ENCODE measurements at places on chromosomes 6 and 20. TPM values are rescaled to one million over a fixed set of nuclear protein-coding genes. Genes with fewer than 3 reads are reported as not detected.

Gene PTCRA
- not detected for total RNA-seq

Gene UNC5CL
- 0.36 TPM for total RNA-seq

Gene RAB22A
- total RNA-seq, result 21.1 TPM

Gene EYS
- not detected for total RNA-seq

Gene EPHA7
- total RNA-seq, result 8.6 TPM

Gene LY6G6F
- not detected for total RNA-seq

Gene RGS17
- total RNA-seq, result 8.7 TPM

Gene TCEA2
- total RNA-seq, result 38.5 TPM

Gene TCF15
- not detected for total RNA-seq

Gene ALDH8A1
- not detected for total RNA-seq

Gene GGT7
- total RNA-seq, result 11.5 TPM

Gene DZANK1
- 3.0 TPM for total RNA-seq

Gene UBE3D
- total RNA-seq, result 11.0 TPM

Gene LPIN3
- total RNA-seq, result 21.0 TPM

DNA sequence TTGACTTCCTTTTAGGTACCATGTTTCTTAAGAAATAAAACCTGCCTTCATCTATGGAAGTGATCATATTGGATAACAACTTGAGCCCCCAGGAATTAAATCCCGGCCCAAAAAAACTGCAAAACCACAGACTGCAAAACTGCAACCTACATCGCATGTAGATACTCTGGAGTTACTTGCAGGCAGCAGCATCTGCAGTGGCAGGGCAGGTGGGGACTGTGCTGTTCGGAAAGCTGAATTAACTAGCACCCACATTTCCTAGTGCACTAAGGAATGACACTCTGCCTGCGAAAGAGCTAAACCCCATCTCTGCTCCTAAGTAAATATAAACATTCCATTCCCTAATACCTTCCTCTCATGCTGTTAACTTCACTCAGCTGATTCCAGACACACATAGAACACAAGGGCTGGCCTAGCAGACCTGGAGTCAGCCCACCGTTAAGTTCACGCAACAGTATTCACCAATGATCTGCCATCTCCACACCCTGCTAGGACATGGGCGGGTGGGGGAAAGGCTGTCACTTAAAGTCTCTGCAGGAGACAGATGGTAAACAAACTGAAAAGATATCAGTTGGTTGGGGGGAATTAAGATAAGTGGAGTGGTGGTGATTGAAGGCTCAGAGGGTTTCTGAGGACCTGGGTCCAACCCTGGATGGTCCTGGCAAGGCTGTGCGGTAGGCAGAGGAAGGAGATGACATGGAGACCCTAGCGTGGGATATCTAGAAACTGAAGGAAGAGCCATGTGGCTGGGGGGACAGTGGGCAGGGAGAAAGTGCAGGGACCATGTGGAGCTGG is 128.4 kb downstream of the SYCP2 start:
- no peak for DNase-seq
- H3K4me3 ChIP-seq, result no peak overlapping the region
- peaks cover 2% of the 10 kb centered on the region for H3K27me3 ChIP-seq
- no peaks in the 10 kb centered on the region for H3K4me1 ChIP-seq
- no peak overlapping the region for H3K27ac ChIP-seq

DNA sequence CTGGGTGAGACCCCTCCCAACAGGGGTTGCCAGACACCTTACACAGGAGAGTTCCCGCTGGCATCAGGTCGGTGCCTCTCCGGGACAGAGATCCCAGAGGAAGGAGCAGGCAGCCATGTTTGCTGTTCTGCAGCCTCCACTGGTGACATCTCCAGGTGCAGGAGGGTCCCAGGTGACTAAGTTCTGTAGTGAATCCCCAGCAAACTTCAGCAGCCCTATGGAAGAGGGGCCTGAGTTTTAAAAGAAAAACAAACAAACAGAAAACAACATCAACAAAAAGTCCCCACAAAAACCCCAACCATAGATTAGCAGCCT is 515.1 kb downstream of the FRK start:
- H3K27ac ChIP-seq, result no peak overlapping the region
- H3K4me1 ChIP-seq, result no peaks in the 10 kb centered on the region
- no peaks in the 10 kb centered on the region for H3K36me3 ChIP-seq
- no peak overlapping the region for H3K4me3 ChIP-seq

- peaks cover 35% of the 10 kb centered on the region for H3K27me3 ChIP-seq
- peak overlapping the region; percentile 30 for H3K4me3 ChIP-seq
- no peak for DNase-seq
These were observed 802 bp upstream of the NRN1 start for GRCh38 chr6:6007366-6008088.

- H3K4me3 ChIP-seq, result no peak overlapping the region
- H3K36me3 ChIP-seq, result no peaks in the 10 kb centered on the region
- H3K27me3 ChIP-seq, result no peaks in the 10 kb centered on the region
- no peak overlapping the region for H3K27ac ChIP-seq
- DNase-seq, result no peak
- no peaks in the 10 kb centered on the region for H3K4me1 ChIP-seq
These were observed 101.0 kb upstream of the MAP3K7 start for GRCh38 chr6:90687775-90688380.

DNA sequence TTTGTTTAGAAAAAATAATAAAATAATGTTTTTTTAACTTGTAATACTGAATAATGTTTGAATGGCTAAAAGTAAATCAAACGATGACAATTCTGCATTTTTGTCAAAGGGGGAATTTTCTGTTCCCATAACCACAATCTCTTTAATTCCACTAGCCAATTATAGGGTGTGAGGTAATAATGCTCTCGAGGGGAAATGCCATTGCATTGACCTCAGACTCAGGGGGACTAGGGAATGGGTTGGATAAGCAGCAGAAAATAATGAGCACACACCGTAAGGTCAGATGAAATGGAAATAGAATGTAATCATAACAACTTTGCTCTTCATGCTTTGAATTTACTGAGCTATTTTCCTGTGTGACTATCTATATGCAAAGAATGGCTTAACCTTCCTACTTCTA is 584.7 kb downstream of the RFPL4B start:
- no peaks in the 10 kb centered on the region for H3K27me3 ChIP-seq
- H3K4me1 ChIP-seq, result no peaks in the 10 kb centered on the region
- DNase-seq, result no peak
- no peak overlapping the region for H3K4me3 ChIP-seq

GRCh38 chr6:4794140-4794707 is 18.0 kb downstream of the CDYL start:
- peak overlapping the region; percentile 20 for H3K27ac ChIP-seq
- no peaks in the 10 kb centered on the region for H3K27me3 ChIP-seq
- DNase-seq, result no peak
- no peaks in the 10 kb centered on the region for H3K36me3 ChIP-seq

GRCh38 chr20:54122189-54122588 is 51.6 kb downstream of the CYP24A1 start:
- no peak for DNase-seq
- H3K36me3 ChIP-seq, result no peaks in the 10 kb centered on the region
- no peak overlapping the region for H3K4me3 ChIP-seq

DNA sequence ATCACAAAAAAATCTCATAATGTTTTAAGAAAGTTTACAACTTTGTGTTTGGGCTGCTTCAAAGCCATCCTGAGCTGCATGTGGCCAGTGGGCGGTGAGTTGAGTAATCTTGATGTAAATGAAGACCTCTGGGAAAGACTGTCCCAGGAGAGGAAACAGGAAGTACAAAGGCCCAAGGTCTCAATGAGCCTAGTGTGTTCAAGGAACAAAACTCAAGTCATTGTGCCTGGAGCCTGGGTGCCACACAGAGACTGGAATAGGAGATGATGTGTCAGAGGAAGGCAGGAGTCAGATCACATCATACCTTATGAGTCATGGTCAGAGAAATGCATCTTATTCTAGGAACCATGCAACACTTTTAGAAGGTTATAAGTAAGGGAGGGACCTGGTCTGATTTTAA is 51.5 kb downstream of the COL19A1 start:
- no peak overlapping the region for H3K4me3 ChIP-seq
- H3K27ac ChIP-seq, result no peak overlapping the region
- DNase-seq, result no peak
- H3K27me3 ChIP-seq, result no peaks in the 10 kb centered on the region

DNA sequence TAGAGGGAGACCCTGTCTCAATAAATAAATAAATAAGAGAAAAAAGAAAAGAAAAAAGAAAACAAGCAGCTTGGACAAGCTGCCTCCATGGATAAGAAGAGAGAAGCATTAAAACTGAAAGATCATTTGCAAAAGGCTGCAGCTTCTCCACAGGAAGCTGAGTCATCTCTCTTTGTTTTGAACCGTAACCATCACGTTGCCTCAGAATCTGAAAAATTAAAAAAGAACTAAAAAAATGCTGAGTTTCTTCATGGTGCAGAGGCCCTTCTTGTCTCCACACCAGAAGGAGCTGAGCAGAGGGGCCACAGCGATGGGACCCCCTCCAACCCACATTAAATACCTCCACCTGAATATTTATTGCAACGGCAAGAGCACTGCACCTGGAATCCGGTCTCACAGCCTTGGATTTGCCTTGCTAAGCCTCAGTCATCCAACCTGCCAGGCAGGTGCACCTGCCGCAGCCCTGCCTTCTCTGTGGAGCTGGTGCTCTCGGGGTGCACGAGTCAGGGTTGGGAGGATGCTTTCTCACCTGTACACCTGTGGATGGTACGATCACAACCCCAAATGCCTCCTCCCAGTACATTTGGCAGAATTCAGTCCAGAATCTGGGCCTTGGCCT is 28.1 kb downstream of the TOX2 start:
- no peak overlapping the region for H3K4me3 ChIP-seq
- no peaks in the 10 kb centered on the region for H3K36me3 ChIP-seq
- no peaks in the 10 kb centered on the region for H3K27me3 ChIP-seq
- no peak for DNase-seq

GRCh38 chr6:12293931-12294807 is 4.0 kb downstream of the EDN1 start:
- no peaks in the 10 kb centered on the region for H3K27me3 ChIP-seq
- peaks cover 65% of the 10 kb centered on the region for H3K4me1 ChIP-seq
- peaks cover 10% of the 10 kb centered on the region for H3K36me3 ChIP-seq
- DNase-seq, result no peak
- H3K27ac ChIP-seq, result peak overlapping the region; percentile 93

DNA sequence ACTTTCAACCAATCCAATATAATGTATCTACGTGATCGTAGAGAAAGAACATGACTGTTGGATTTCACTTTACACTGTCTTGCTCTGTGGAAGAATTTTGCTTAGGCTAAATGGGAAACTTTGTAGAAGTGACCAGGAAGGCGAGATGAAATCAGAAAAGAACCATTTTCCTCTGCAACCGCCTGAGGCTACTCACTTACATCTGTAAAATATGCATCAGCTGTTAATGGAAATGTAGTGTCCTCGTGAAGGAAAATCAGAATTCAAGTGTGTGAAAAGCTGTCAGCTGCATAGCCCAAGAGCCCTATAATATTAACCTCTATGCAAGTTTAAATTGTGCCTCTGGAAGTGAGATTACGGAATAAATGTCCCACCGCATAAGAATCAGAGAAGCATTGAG is 277.9 kb downstream of the C6orf118 start:
- no peaks in the 10 kb centered on the region for H3K36me3 ChIP-seq
- H3K27ac ChIP-seq, result no peak overlapping the region
- H3K4me1 ChIP-seq, result no peaks in the 10 kb centered on the region
- H3K4me3 ChIP-seq, result no peak overlapping the region
- no peak for DNase-seq
- no peaks in the 10 kb centered on the region for H3K27me3 ChIP-seq

DNA sequence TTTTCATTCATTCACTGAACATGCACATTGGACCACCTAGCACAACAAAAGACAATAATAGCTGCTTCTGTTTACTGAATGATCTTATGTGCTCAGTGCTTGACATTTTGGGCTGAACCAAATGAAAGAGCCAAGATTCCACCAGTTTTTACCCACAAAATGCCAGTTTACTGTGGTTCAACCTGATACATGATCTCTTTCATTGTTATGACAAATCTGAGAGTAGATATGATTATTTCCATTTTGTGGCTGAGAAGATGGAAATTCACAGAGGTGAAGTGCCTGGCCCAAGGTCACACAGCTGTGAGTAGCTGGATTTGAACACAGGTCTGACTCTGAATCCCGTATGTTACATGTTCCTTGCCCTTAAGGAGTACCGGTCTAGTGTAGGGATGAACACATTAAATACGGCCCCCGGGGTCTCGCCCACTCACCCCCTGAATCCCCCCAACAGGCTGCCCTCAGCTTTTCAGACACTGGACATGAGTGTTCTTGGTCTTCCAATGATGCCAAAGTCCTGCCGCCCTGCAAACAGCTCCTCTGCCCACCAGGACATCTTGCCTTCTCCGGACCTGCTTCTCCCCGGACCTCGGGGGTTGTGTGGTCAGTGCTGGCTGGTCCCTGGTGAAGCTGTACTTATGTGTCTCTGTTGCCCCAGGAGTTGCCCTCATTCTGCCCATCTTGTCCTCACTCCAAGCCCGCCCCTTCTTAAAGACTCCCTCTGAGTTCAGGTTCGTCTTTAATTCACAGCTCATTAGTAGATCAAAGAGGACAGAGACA is 58.6 kb upstream of the SLC32A1 start:
- no peak for DNase-seq
- H3K27ac ChIP-seq, result no peak overlapping the region
- H3K4me1 ChIP-seq, result no peaks in the 10 kb centered on the region
- no peak overlapping the region for H3K4me3 ChIP-seq
- H3K27me3 ChIP-seq, result peaks cover 10% of the 10 kb centered on the region
- H3K36me3 ChIP-seq, result no peaks in the 10 kb centered on the region

DNA sequence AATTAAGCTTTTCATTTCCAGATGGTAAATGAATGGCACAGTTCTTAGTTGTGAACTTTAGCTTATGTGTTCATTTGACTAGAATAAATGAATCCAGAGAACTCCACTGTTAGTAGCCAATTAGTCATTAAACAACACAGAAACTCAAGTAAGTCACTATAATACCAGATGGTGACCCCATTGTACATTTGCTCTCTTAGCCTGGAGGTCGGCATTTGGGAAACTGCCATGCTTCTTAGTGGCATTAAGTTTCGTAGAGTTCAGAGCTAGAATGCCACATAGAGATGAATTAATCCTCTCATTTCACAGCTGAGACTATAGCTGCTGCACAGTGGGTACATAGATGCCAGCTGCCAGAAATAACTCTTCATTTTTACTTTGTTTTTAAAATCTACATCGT is 10.8 kb upstream of the DTNBP1 start:
- peaks cover 28% of the 10 kb centered on the region for H3K27me3 ChIP-seq
- no peaks in the 10 kb centered on the region for H3K36me3 ChIP-seq
- H3K4me1 ChIP-seq, result no peaks in the 10 kb centered on the region
- DNase-seq, result no peak

- H3K4me3 ChIP-seq, result no peak overlapping the region
- no peaks in the 10 kb centered on the region for H3K36me3 ChIP-seq
- no peaks in the 10 kb centered on the region for H3K27me3 ChIP-seq
- no peak for DNase-seq
- H3K27ac ChIP-seq, result no peak overlapping the region
These were observed 46.1 kb upstream of the TMEM217 start for GRCh38 chr6:37303891-37304503.

- no peak overlapping the region for H3K27ac ChIP-seq
- no peaks in the 10 kb centered on the region for H3K4me1 ChIP-seq
- no peak overlapping the region for H3K4me3 ChIP-seq
- H3K36me3 ChIP-seq, result no peaks in the 10 kb centered on the region
- H3K27me3 ChIP-seq, result no peaks in the 10 kb centered on the region
These were observed 29.9 kb downstream of the PHACTR2 start for GRCh38 chr6:143707697-143708096.

GRCh38 chr6:128131036-128131435 is 230.2 kb upstream of the THEMIS start:
- no peaks in the 10 kb centered on the region for H3K27me3 ChIP-seq
- no peaks in the 10 kb centered on the region for H3K36me3 ChIP-seq
- H3K4me1 ChIP-seq, result peaks cover 7% of the 10 kb centered on the region

All from Panc1 (cell line).